ENCODE measurements at places on chromosomes 5 and 9. TPM values are rescaled to one million over a fixed set of nuclear protein-coding genes. Genes with fewer than 3 reads are reported as not detected.

The OR1L8 gene
- total RNA-seq: not detected

The GLRA1 gene
- not detected for total RNA-seq

The CCNJL gene
- total RNA-seq: 14.2 TPM

The RANBP17 gene
- total RNA-seq: 16.8 TPM

The ACTBL2 gene
- not detected for total RNA-seq

The GFRA3 gene
- 0.53 TPM for total RNA-seq

The EXOSC2 gene
- 47.4 TPM for total RNA-seq

The FCHSD1 gene
- 24.9 TPM for total RNA-seq
